ENCODE measurements at places on chromosomes 16 and 17.
A peak's percentile ranks its signal among the peaks of the same experiment; 100 is the strongest.

DNA sequence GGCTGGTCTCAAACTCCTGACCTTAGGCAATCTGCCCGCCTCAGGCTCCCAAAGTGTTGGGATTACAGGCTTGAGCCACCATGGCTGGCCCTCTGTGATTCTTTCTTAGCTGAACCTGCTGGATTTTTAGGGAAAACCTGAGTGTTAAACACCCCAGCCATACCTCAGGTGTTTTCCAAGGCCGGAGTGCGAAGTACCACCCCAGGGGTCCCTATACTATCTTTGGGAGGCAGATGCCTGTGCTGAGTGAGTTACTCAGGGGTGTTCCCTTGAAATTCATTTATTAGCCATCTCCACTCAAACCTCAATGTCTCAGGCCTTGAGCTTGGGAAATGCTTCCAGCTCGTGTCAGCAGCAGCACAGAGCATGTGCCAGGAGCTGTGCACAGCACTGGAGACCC, 432.7 kb downstream of the SLC39A11 start:
- DNase-seq, result no peak

DNA sequence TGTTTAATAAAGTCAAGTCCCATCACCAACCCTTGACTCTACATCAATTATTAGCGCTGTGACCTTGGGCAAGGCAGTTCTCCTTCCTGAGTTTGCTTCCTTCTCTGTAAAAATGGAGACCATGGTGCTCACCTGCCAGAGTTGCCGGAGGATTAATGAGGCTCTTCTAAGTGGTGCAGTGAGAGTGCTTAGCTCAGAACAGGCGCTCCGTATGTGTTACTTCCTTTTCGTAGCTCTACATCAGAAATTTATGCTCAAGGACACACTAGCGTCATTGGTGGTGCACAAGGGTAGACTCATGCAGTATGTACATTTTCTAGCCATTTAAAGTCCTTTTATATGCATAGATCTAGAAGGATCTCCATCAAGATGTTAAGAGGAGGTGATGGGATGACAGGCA, 17.4 kb upstream of the CMIP start:
- DNase-seq, result no peak

DNA sequence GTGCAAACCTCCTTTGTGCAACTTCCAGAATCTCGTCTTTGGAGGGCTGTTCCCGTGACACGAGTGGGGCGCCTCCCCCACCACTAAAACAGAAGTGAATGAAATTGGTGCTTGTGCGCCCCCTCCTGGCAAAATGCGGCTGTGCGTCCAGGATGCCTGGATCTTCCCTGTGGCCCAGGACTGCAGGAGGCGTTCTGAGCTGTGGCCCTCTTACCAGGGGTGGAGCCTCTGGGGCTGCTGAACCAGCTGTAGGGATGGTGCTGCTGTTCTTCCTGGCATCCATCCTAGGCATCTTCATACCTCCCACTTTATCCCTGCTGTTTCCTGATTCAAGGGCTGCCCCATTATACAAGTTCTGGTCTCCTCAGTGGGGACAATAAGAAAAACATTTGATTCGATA, 18.5 kb upstream of the NAGLU start:
- DNase-seq, result peak; percentile 67

DNA sequence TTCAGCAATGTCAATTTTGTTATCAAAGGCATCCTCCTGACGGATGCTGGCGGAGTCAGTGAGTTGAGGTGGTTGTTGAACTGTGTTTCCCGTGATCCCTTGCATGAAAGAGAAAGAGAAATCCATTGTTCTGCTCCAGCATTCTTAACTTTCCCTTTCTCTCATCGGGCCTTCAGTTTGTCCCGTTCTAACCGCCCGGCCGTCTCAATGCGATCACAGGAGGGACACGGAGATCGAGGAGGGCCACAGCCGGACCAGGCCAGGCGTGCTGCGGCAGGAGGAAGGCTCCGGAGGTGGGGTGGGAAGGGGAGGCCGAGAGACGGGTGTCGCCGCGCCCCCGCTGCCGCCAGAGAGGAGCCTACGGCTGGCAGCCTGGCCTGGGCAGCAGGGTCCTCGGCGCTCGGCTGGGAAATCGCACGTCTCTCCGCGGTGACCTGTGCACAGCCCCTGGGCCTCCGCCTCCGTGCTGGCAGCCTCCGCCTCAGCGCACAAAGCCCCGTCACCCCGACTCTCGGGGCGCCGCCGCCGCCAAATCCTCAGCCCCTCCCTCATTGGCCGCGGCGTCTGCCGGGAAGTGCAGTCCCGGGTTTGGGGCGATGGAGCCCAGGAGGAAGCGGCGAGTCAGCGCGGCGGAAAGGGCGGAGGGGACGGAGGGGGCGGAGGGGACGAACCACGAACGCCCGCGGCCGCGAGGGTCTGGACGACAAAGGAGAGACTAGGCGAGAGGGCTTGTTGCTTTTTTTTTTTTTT, 38.1 kb downstream of the SOST start:
- peak; percentile 75 for DNase-seq

- DNase-seq, result no peak
Measured at GRCh38 chr16:87284183-87284582, 33.0 kb downstream of the C16orf95 start.

GRCh38 chr17:59627770-59628171, 8.1 kb downstream of the CLTC start:
- no peak for DNase-seq

DNA sequence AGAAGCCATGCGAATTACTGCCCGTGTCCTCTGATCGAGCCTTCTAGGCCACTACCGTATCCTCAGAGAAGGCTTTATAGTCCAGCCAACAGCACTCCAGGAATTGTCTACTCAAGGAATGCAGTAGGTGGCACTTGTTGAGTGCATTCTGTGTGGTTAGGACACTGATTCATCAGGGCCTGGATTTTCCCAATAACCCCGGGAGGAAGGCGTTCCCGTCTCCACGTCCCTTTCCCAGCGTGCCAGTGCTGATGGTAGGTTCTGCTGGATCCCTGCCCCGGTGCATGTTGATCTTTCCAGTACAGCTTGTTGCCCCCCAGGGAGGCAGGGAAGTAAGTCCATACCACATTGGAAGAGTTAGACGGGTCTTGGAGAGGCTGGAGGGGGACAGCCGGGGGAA, 122.2 kb downstream of the RPTOR start:
- DNase-seq, result no peak

DNA sequence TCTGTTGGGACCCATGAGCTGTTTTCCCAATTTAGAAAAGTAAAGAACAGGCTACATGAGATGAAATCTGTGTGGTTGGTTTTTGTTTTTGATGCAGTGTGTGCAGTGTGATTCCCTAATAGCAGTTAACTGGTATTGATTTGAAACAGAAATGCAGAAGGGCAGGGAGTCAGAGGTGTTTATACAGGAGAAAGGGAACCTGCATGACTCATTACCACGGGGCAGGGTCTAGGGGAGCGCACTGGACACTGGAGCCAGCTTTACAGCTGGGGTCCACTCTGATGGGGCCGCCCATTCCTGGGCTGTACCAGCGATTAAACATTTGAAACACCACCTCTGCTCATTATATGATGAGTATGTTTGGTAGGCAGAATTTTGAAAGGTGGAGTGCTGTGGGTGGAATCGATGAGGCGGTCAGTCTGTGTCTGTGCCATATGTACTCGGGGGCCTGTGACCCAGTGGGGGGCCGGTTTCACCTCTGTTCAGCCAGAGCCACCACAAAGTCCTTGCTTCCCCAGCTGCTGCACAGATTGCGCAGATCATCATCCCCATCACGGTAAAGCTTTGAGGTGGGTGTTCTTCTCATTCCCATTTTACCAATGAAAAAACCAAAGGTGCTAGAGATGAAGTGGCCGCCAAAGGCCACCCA, 142.5 kb downstream of the CMIP start:
- DNase-seq, result no peak

DNA sequence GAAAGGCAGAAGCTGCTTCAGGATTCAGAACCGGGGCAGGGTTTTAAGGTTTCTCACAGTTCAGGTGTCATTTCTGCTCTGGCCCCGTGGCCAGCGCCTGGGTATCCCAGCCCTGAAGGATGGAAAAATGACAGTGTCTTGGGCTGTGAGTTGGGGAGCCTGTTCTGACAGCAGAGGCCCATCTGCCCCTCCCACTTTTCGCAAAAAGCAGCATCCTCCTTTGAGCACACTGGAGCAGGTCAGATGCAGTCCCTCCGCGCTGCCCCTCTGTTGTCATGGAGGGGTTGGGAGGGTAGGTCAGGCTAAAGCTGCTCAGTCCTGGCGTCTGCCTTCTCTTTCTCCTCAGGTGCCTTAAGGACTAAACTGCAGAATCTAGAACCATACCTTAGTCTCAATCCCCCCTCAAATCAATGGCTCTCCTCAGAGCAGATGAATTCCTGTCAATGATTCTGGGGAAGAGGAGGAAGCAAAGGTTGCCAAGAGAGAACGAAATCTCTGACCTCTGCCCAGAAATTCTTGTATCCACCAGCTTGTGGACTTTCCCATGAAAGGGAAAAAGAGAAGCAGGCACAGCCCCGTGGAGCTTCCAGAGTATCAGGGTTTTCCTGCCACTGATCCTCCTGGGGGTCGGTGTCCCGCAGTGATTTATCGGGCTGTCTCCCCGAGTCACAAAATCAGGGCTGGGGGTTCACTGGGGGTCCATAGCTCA, 7.3 kb downstream of the NEUROD2 start:
- DNase-seq, result no peak

DNA sequence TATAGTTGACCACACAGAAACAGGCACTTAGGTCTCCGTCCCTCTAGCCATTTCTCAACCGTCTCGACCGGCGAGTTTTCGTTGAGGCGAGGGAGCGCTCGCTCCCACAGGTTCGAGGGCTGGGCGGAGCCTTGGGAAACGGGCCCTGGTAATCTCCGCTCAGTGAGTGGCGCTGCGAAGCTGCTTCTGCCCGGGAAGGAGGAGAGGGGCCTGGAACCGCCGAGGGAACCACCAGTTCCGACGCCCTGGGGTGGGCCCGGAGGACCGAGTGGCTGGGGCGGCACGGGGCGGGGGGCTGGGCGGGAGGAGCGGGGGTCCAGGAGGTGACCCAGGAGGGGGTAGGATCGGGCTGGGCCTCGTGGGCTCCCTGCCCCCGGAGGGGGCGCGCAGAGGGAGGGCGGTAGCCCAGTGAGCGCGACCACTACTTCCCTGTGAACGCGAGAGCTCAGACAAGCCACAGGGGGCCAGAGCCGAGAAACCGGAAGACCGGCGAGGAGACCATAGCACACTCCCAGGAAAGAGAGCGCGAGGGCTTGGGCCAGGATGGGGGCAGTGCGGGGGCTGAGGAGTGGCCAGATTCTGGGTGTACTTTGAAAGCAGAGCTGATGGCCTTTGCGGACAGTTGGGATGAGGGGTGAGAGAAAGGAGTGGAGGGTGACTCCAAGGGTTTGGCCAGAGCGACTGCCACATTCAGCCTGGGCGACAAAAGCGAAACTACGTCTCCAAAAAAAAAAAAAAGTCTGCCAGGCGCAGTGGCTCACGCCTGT, 29.9 kb upstream of the ARL4D start:
- DNase-seq, result peak; percentile 64

GRCh38 chr17:68011199-68011665, 15.0 kb upstream of the C17orf58 start:
- peak; percentile 31 for DNase-seq

DNA sequence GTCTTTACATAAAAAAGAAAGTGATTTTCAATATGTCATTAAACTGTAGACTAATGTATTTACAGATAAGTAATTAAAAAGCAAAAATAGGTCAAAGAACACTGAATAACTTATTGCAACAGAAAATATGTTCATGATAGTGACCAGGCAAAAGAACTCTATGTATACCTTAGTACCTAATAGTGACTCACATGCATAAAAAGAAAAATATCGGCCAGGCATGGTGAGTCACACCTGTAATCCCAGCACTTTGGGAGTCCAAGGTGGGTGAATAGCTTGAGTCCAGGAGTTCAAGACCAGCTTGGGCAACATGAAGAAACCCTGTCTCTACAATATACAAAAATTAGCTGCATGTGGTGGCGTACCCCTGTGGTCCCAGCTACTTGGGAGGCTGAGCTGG, 33.0 kb upstream of the TOM1L1 start:
- no peak for DNase-seq

DNA sequence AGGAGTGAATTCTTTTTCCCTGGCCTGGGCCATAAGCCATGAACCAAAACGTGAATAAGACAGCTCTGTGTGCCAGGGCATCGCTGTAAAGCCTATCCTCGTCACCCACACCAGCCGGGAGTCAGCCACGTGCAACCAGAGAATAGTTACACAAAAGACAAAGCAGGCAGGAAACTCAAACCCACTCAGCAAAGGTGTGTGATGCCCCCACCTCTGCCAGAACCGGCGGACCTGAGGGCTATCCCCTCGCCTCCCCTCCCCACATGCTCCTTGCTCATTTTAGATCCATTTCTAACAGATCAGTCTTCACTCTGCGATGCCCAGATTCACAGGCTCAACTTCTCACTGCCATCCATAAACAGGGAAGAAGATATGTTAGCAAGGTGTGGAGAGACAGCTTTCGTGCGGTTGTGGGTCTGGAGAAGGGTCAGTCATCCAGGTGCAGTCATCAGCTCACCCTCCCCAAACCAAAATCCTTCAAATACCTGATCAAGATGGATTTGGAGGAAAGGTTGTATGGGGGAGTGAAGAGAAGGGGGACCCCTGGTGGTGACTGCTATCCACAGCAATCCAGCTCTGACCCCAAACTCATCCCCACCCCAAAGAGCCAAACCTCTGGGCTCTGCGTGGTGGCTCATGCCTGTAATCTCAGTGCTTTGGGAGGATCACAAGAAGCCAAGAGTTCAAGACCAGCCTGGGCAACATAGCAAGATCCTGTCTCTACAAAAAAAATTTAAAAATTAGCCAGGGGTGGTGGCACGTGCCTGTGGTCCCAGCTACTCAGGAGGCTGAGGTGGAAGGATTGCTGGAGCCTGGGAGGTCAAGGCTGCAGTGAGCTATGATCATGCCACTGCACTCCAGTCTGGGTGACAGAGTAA, 219.2 kb downstream of the C16orf78 start:
- DNase-seq, result no peak

DNA sequence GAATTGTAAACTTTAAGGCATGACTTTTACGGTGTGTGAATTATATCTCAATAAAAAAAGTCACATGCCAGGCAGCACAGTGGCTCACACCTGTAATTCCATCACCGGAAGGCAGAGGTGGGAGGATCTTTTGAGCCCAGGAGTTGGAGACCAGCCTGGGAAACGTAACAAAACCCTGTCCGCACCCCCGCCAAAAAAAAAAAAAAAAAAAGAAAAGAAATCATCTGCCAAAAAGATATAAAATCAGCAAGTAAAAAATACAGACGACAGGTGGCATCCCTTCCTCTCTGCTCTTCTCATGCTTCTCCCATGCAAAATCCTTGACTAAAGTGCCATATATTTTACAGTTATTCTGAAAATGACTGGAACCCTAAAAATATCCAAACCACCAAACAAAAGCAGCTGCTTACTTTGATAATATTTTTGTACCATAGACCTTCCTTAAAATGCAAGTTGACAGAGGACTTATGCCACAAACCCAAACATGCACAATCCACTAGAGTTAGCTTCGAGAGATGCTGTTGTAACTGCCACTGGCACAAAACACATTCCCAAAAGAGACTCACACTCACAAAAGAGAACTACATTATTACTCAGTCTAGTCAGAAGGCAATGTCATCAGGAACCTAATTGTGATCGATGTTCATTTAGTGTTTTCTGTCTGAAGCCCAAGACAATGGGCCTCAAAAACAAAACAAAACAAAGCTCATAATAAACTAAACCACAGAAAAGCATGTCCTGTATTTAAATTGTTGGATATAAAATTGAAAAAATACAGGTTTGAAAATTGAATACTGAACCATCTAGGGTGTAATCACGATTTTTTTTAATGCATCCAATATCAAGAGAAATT, 2.4 kb downstream of the CRLF3 start:
- no peak for DNase-seq
